ENCODE measurements at places on chromosomes 12 and 14.
A peak's percentile ranks its signal among the peaks of the same experiment; 100 is the strongest.

DNA sequence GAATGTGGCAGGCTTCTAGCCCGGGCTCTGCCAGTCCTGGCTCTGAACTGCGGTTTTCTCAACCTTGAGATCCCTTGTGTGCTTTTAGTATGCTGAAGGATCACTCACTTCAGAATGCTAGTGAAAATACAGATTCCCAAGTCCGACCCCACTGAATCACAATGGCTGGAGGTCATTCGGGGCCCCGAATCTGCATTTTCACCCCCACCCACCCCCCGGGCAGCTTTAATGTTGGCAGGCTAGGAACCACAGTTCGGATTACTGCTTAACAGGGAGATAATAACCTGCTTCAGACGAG is 573 bp upstream of the SUSD6 start:
- DNase-seq = no peak

DNA sequence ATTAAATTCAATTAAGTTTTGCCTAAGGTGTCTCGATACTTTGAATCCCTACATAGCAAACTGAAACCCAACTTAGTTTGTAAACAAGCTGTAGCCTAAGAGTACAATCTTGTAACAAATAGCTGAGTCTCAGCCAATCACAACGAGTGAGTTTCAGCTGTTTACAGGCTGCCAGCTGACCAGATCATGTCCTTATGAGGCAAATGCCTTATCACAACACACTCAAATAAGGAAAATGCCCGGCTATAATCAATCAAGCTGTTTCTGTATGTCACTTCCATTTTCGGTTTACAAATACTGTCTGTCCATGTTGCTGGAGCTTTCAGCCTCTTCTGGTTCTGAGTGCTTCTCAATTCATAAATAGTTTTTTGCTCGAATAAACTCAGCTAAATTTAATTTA is 943.8 kb downstream of the SLC16A7 start:
- DNase-seq = no peak

GRCh38 chr14:105860615-105861580 is 334.5 kb downstream of the TMEM121 start:
- no peak for DNase-seq

DNA sequence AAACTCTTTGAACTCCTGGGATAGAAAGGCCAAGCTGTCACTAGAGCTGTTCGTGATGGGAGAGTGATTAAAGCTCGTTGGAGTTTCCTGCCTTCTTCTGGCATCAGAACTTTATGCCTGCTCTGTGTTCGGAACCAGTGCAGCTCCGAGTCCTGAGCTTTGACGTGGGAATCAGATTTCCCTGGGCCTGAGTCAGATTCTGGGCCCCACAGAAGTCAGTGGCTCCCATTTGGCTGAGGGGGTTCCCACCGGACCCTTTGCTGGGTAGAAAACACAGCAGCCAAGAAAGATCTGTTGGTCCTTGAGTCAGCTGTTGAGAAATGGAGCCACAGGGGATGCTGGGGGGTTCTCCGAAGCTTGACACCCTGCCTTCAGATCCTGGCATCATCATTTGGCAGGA is 238.0 kb downstream of the CHST11 start:
- no peak for DNase-seq

DNA sequence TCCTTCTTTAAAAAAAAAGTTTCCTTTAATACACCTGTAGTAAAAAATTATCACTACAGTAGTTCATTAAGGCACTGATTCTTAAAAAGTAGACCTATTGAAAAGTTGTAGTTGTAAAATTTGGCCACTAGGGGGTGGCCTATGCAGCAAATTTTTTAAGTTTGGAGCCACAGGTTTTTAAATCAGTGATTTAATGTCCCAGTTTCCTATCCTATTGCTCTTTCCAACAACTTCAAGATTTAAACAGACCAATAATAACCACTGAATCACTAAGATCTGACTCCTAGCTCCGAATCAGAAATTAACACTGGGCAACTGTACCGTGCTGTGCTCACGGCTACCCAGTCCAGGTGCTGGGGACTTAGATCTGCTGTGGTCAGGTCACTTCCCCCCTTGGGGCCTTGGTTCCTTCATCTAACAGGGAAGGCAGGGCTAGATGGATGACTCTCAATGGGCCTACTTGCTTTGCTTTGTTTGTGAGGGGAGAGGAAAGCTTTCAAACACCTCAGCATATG is 279.3 kb downstream of the MED13L start:
- no peak for DNase-seq

DNA sequence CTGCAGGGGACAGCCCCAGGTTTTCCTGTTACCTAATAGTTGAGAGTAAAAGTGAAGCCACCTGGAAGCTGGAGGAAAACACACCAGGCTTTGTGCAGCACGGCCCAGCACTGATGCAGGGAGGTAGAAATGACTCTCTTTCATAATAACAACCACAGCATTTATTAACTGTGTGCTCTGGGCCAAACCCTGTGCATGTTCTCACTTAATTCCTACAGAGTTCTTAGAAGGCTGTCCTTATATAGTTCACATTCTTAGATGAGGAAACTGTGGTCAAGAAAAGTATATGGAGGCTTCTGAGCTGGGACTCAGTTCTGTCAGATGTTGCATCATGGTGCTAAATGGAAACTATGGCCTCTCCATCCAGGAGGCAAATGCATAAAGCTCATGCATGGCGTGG is 100.0 kb downstream of the PAPOLA start:
- DNase-seq = no peak

DNA sequence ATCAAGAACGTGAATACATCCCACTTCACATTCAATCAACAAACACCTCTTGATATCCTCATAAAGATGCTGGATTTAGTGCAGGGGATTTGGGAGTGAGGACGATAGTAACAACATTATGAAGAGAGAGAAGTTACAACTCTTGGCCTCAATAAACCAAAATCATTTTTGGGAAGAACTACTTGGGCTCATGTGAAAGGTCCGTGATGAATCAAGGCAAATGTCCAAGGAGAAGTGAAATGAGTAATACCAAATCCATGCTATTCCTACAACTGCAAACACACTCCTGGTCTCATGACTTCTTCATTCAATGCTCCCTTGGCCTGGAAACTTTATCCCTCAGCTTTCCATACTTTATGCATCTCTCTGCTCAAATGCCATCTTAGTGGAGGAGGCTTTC is 162.0 kb upstream of the LMNTD1 start:
- DNase-seq = no peak

DNA sequence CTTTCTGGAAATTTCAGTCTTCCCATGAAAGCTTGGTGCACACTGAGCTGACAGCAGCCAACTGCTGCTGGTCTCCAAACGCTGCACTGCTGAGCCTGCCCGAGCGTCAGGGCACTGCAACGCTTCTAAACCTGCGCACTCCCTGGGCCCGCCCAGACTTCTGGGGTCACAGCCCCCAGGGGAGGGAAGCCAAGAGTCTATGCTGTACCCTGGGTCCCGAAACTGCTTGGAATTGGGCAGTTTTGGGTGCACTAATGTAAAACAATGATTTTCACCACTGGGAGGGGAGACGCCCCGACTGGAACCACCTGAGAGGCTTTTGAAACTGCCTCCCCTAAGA is 32.0 kb downstream of the CCDC92 start:
- no peak for DNase-seq

- no peak for DNase-seq
Observed at GRCh38 chr12:64385019-64385418, 5.5 kb downstream of the C12orf56 start.

GRCh38 chr14:77580477-77580876 is 36.0 kb downstream of the SPTLC2 start:
- DNase-seq = no peak

DNA sequence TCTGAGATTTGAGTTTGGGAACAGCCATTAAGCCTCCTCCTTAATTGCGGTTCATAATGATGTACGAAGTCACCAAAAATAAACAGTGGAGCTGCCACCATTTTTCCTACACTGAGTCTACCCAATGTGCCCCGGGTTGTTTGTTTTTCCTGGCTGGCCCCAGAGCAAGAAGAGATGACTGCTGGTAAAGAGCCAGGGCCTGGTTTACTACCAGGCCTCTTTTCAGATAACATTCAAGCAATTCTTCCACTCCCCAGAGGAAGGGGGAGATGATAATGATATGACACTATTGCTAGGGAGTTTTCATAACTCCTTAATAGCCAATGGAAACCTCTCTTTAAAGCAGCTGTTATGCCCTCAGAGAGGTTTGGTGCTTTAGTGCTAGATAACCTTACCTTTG is 42.3 kb downstream of the BRAP start:
- no peak for DNase-seq

GRCh38 chr14:101075801-101076413 is 172.4 kb upstream of the RTL1 start:
- DNase-seq = no peak

GRCh38 chr12:95653771-95654546 is 102.7 kb upstream of the USP44 start:
- DNase-seq = no peak

GRCh38 chr12:124694846-124695497 is 127.6 kb upstream of the NCOR2 start:
- DNase-seq = no peak

DNA sequence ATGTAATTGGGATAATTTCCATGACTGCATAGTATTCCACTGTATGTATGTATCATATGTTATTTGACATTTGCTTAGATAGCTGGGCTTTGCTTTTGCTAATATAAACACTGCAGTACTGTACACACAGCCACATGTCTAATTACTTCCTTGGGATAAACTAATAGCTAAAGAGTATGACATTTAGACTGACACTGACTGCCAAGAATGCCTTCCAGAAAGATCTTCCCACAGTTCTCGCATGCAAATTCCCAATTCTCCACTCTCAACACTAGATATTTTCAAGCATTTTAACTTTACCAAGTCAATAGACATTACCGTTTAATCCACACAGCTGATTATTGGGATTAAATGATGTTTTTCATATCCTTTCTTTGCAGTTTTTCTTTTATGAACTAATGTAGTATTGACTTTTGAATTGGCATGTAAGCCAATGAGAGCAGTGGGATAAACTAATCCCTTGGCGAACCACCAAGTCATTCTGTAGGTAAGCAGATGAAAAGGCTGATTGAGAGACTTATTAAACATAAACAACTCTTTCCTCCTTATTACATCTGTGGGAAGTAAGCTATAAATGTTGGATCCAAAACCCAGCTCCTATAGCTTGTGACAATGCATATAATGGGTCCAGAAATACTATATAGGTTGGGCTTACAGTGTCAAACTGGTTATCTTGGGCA is 55.5 kb downstream of the STON2 start:
- DNase-seq = no peak

- no peak for DNase-seq
Observed at GRCh38 chr14:80427101-80427500, 215.8 kb upstream of the DIO2 start.

GRCh38 chr12:23770202-23770938 is 179.1 kb downstream of the SOX5 start:
- no peak for DNase-seq

DNA sequence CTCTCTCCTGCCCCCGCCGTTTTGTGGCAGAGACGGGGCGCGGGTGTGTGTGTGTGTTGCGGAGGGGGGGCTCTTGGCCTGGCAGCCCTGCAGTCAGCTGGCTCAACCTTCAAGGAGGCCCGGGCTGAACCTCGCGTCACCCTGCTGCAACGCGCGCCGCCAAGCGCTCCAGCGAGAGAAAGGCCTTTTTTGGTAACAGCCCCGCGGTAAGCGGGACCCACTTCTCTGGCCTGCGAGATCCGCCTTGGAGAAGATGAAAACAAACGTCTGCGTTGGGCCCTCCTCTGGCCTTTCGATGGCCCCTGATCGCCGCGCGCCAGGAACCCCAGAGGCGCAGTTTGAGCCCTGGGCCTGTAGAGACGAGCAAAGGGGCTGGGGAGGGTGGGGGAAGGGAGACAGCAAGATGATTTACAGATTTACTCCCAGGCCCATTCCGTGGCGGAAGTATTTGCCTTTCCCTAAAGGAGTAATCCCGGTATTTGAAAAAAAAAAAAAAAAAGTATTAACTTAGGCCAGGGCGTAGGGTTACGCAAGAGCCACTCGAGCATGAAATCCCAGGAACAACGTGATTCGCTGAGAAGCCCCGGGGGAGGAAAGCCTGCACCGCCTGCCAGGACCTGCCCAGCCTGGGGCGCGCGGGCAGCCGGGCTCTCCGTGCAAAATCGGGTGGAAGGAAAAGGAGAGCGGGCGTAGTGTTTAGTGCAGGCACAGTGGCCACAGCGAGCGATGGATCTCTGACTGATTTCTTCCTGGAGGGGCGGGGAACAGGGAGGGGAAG is 4.5 kb upstream of the IRF2BPL start:
- peak; percentile 95 for DNase-seq

DNA sequence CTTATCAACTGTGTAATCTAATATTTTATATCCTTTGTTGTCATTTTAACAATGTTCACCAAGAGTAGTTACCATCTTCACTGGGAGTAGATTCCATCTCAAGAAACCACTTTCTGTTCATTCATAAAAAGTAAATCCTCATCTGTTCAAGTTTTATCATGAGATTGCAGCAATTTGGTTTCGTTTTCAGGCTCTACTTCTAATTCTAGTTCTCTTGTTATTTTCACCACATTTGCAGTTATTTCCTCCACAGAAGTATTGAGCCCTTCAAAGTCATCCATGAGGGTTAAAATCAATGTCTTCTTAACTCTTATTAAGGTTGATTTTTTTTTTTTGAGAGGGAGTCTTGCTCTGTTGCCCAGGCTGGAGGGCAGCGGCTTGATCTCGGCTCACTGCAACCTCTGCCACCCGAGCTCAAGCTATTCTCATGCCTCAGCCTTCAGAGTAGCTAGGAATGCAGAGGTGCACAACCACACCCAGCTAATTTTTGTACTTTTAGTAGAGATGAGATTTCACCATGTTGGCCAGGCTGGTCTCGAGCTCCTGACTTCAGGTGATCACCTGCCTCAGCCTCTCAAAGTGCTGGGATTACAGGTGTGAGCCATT is 276.6 kb downstream of the ACSS3 start:
- DNase-seq = no peak

DNA sequence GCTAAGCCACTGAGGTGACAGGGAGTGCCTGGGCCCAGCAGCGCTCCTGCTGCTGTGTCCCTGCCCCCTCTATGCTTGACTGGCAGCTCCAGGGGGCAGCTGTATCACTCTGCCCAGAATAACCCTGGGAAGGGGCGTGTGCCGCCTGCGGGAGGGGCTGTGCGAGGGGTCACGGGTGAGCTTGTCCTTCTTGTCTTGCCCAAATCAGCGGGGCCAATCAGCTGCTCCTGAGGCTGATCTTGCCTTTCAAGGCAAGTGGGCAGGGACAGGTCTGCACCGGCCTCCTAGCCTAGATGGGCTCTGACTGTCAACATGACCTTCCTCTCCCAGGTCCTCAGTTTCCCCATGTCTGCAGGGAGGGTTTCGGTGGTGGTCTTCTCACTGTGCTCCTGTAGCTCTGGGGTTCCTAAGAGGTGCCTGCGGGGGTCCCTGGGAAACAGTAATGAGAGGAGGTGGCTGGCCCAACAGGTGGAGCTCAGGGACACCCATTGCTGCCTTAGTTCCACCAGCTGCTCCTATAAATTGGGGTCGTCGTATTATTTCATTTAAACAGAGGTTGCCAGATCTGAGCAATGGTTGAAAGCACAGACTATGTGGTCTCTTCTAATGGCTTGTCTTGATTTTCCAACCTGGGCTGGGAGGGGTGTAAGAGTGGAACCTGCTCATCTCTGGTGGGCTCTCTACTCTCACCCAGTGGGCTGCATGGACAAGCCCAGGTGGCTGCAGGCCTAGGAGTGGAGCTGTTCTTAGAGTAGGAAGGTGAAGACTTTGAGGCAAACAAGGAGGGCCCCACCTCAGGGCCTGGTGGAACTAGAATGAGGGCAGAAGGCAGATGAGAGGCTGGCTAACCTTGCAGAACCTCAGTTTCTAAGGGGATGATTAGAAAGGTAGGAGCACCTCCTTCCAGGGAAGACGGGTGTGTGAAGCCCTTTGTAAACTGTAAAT is 11.7 kb downstream of the RTL1 start:
- DNase-seq = peak; percentile 48
